Activated T-cell treated with anti-CD3 and anti-CD28 coated beads, Interleukin-2, amount 50 U/mL, for 48 hours (primary cell): ENCODE measurements at places on chromosomes 6 and 20.

DNA sequence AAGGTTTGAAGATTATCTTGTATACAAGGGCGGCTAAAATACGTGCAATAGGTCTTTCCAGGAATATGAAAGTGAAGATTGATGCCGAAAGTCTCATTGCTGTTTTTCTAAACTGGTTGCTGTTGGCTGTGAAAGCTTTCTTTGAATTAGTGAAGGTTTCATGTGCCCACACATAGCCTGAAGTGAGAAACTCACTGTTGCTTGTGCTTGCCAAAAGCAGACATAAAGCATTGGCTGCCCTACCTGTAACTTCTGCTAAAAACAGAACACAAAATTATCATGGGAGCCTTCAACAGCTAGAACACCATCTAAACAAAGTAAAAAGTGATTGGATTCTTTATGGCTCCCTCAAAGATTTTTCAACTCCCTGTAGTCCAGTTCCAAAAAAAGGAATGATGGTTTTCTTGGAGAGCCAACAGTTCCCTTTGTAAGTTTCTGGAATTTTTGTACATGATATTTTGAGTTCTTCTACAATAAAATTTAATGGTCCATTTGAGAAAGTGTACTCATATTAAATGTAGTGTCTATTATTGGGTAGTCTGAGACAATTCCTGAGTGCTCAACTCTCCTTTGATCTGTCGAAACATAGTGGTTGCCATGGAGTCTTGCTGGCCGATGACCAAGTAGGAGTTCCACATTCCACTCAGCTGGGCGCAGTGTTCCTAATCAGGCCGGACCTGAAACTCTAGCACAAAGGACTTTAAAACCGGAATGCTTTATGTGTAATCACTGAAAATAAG is 68.5 kb downstream of the PLEKHG1 start:
- DNase-seq = no peak

DNA sequence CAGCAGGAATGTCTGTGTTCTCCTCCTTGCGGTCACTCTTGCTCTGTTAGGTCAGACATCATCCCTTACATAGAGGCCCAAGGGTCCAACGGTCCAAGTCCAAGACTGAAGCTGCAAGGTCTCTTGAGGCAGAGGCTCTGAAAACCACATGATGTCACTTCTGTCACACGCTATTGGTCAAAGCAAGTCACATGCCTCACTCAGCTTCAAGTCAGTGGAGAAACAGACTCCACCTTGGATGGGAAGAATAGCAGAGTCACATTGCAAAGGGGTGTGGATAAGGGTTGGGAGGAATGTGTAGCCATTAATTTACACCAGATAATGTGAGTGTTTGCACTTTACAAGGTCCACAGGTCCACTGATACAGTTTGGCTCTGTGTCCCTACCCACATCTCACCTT is 17.5 kb downstream of the SLC52A3 start:
- DNase-seq = no peak

DNA sequence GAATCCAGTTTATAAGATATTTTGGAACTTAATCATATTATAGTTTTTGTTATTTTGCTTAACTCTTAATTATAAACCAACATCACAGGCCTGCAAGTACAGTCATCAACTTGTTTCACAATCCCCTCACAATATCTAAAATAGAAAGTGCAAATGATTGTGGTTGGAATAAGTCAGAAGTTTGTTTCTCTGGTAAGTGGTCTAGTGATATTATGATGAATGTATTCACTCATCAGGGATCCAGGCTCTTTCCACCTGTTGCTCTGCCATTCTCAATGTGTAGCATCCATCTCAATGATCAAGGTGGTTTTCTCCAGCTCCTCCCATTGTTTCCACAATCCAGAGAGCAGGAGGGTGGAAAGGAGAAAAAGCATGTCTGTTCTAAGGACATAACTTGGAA is 54.2 kb downstream of the OPN5 start:
- no peak for DNase-seq

DNA sequence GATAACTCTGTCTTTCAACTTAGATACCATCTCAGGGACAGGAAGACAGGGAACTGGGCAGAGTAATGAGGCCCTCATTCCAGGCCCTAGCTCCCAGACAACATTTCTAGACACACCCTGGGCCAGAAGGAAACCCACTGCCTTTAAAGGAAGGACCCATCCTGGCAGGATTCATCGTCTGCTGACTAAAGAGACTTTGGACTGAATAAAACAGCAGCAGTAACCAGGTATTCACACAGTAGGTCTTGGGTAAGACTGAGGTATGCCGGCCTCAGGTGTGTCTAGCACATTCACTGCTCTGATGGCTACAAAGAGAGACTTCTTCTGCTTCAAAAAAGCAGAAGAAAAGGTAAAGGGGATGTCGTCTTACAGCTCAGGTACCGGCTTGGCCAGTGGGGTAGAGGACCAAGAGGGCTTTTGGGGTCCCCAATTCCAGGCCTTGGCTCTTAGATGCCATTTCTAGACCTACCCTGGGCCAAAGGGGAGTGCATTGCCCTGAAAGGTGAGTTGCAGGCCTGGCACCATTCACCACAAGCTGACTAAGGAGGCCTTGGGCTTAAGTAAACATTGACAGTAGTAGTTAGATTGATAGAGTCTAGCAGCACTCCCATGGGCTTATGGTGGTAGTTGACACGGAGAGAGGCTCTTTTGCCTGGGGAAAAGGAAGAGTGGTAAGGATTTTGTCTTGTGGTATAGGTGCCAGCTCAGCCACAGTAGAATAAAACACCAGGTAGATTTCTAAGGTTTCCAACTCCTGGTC is 13.4 kb downstream of the SNX14 start:
- DNase-seq = no peak

DNA sequence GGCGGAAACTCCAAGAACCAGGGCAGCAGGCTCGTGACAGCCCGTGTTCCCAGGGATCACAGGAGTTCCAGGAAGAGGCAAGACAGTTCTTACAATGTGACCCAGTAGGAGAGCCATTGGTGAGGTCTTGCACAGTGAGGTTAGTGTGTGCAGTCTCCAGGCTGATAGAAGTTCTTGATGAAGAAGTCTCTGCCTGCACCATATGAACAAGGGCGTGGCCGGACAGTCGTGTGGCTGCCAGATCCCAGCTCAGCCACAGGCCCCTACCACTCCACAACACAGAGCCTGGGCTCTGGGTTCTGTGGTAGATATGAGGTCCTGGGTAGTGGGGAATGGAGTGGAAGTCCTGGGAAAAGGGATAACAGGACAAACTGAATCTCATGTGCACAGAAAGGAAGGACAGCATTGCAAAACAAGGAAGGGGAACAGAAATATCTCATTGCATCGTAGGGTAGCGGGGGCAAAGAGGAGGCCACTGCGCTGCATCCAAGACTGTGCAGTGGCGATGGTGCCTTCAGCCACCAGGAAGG is 65.2 kb downstream of the STX11 start:
- DNase-seq = peak; percentile 47

GRCh38 chr6:137291441-137291840 is 72.3 kb upstream of the IFNGR1 start:
- no peak for DNase-seq

- DNase-seq = no peak
Measured at GRCh38 chr6:126738146-126738545, 380.3 kb upstream of the RSPO3 start.

GRCh38 chr20:1810926-1811620 is 84.1 kb upstream of the SIRPA start:
- DNase-seq = no peak

GRCh38 chr6:2920671-2921112 is 17.6 kb upstream of the SERPINB9 start:
- peak; percentile 14 for DNase-seq
